AG20443 (cell line): ENCODE measurements at places on chromosomes 2 and 18.
A peak's percentile ranks its signal among the peaks of the same experiment; 100 is the strongest.

DNA sequence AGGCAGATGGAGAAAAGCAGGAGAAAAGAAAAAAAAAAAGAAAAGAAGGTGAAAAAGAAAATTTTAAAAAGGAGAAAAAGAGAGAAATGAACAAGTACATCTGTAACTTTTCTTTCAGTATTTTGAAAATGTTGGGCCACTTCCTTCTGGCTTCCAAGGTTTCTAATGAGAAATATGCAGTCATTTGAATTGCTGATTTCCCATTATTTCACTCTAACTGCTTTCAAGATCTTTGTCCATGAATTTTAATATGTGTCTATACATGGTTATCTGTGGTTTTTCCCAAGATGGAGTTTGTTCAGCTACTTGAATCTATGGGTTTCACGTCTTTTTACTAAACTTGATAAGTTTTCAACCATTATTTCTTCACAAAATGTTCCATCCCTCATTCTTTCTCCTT is 14.3 kb upstream of the MPP4 start:
- no peak for DNase-seq

DNA sequence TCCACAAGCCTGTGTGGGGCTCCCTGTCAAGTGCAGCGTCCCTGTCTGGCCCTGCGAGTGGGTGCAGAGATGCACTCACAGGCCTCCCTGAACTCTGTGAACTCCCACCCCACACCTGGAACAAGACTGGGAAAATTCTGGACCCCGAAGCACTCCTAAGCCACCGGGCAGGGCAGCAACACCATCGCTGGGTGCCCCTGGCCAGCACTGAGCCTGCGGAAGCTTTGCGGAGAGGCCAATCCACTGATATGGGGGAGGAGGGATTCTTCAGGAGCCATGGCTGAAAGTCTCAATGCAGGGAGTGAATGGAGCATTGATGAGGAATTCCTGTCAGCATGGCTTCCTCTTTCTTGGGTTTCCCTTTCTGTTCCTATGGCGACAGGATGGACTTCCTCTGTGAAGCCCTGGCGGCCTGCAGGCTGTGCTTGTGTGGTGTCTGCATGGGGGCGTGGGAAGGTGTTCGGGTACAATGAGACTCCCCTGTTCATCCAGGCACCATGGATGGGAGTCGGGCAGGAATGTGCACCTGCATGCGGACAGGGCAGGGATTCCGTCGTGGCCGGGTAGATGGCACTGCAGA is 15.1 kb downstream of the TRIB2 start:
- no peak for DNase-seq

- DNase-seq = no peak
Observed at GRCh38 chr2:225468131-225468530, 68.6 kb downstream of the NYAP2 start.

- peak; percentile 11 for DNase-seq
Observed at GRCh38 chr2:182784777-182785176, 68.7 kb downstream of the DNAJC10 start.

DNA sequence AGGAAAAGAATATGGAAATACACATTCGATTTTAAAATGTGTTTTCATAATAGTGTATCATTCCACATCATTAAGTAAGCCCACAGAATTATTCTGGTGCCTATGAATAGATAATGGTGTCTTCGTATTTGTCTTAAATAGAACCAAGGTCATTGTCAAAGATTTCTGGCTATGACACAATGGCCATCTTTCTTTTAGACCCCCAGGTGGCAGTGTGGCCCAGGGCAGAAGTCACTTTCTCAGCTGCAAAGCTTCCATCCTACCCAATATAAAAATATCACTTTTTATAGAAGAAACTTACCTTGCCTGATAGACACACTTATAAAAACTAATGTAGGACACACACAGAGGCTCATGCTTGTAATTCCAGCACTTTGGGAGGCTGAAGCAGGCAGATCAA is 57.5 kb downstream of the ZRANB3 start:
- peak; percentile 23 for DNase-seq

GRCh38 chr2:224171226-224171625 is 132.1 kb upstream of the SERPINE2 start:
- no peak for DNase-seq

GRCh38 chr2:222241128-222241870 is 57.5 kb downstream of the PAX3 start:
- no peak for DNase-seq

DNA sequence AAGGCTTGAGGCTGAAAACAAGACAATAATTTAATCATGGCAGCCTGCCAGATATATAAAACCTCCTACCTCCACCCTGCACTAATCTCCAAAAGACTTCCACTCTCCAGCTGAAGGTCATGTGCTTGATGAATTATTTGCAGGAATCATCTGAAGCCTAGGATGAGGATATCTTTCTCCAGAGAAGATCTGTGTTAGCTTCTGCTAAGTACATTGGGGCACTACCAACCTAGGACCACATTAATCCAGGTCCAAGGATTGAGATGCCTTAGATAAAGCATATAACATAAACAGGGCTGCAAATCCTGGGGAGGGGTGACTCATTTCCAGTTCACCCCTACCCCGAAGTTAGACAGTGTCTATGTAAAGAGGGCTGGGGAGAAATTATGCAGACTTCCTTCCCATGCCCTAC is 80.5 kb upstream of the FRZB start:
- peak; percentile 6 for DNase-seq

- no peak for DNase-seq
Observed at GRCh38 chr18:76995896-76996295, 136.7 kb downstream of the MBP start.

- DNase-seq = peak; percentile 21
Observed at GRCh38 chr2:114068438-114068837, 178.5 kb downstream of the ACTR3 start.

- DNase-seq = no peak
Observed at GRCh38 chr2:197077336-197077735, 150.8 kb upstream of the PGAP1 start.

- no peak for DNase-seq
Observed at GRCh38 chr2:235007664-235008457, 56.0 kb downstream of the SH3BP4 start.

DNA sequence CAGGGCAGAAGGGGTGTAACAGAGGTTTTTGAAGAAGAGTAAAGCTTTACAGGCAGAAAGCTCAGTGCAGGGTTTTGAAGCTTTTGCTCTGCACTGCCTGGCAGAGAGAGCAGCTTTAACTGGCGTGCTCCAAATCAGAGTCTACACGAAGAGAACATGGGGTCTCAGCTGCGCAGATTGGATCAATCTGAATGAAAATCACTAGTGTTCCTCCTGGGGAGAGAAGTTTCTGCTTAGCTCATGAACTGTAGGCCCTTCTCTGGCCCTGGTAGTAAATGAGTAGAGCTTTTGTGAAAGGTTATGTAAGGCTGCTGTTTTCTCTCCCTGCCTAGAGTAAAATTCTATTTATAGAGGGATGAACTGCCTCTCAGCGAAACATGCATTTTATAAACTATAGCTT is 13.6 kb downstream of the DCC start:
- DNase-seq = no peak

DNA sequence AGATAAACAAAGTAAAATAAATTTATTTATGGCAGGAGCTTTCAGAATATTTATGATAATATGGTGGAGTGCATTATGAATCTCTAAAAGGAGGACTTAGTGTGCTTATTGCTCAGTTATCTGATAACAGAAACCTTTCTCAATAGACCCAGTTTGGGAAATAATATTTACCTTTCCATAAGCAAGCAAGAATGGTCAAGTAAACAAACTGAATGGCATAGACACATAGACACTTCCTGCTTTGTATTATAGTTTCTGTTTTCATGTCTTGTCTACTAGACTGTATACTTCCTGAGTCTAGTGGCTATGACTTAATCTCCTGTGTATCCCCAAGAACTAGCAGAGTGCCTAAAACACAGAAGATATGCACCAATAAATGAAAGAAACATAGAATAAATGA is 87.8 kb downstream of the UPP2 start:
- DNase-seq = no peak

DNA sequence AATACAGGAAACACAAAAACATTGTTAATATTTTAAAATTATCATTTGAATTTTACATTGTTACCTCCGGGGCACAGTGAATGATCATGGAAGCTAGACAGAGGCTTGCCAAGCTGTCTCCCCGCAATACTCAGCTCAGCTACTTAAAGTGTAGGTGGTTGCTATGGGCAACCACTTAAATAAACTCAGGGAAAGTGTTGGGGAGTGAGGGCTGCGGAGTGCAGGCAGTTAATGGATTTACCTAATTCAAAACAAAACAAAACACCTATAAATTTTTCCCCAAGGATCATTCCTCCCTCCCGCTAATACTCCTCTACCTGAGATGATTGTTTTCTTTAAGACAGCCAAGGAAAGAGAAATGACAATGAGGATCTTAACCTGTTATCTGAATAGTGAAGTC is 349.5 kb downstream of the TGIF1 start:
- no peak for DNase-seq
